Activated CD8-positive, alpha-beta memory T cell treated with anti-CD3 and anti-CD28 coated beads for 24 hours (primary cell): ENCODE measurements at places on chromosomes 2 and 18.

DNA sequence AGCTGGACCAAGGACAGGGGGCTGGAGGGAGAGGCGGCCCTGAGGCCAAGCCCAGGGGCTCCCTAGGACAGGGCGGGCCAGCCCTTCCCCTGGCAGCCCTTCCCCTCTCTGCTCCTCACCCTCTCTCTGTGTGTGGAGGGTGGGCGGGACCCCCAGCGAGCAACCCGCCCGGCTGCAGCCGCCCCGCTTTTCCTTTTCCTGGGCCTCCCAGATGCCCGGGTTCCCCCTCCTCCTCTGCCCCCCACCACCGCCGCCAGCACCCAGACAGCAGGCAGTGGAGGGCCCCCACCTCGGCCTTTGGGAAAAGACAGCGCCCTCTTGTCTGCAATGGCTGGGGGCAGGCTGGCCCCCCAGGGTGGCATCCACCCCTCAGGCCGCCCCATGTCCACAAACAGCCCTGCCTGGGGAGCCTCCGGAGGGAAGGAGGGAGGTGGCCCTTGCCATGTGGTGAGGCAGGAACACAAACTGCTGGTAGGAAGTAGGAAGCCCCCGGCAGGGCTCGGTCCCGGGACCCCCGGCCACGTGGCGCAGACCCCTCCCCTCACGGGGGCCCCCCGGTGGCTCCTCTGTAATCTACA, 135.1 kb upstream of the CTDP1 start:
- peak; percentile 41 for DNase-seq

DNA sequence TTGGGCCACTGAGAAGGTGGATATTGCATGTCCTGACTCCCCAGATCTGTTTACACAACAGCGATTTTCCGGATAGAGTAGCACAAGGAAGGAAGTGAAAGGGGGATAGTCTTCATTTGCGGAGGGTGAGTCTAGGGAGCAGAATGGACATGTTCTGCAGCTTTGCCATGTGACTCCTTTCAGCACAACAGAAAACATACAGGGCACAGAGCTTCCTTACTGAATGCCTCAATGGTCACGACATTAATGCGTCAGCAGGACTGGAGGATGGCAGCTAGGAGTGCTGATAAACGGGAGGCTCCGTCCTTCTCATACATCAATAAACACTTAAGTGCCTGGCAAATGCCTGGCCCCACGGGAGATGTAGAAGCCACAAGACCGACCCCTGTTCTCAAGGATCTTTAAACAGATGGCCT, 163.0 kb downstream of the FAM210A start:
- DNase-seq: no peak

DNA sequence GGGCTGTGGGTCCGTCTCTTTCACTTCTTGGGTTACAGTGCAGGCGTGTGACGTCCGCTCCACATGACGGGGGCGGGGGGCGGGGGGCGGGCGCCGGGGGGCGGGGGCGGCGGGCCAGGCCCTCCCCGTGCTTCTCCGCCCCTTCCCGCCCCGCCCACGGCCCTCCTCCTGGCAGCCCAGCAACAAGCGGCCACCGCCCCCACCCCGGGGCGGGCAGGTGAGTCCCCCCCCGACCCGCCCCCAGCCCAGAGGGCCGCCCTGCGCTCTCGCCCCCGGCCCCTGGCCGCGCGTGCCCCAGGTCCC, 3.6 kb downstream of the ZNF516 start:
- no peak for DNase-seq

- DNase-seq: no peak
Observed at GRCh38 chr2:161745866-161746614, 121.8 kb downstream of the SLC4A10 start.

DNA sequence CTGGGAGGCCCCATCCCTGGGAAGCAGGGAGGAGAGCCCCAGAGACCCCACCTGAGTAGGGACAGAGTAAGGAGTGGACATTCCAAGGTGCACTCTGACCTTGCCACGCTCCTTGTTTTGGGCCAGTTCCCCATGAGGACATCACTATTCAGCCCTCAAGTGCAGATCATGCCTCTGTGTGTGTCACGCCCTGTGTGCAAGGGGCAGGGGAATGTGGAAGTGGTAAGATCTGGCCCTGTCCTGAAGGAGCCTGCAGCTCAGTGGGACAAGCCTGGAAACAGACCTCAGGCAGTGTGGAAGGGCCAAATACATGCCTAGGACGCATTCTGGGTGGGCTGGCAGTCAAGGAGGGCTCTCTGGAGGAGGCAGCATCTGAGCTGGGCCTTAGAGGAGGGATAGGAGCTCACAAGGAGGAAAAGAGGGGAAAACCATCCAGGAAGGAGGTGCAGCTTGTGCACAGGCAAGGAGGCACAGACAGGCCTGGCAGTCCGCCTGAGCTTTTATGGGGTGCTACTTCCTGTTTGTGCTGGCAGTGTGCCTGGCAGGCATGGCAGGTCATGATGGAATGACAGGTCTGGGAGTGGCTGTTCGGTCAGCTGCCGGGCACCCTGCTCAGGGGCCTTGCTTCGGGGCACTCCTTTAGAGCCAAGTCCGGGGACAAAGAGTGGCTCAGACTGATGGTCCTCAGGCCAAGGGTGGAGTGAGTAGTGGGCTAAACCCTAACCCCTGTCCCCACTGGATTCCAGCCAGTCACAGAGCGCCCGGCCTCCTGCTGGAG, 3.3 kb downstream of the KLHL30 start:
- no peak for DNase-seq

GRCh38 chr2:111952871-111953452, 54.6 kb downstream of the MERTK start:
- no peak for DNase-seq

DNA sequence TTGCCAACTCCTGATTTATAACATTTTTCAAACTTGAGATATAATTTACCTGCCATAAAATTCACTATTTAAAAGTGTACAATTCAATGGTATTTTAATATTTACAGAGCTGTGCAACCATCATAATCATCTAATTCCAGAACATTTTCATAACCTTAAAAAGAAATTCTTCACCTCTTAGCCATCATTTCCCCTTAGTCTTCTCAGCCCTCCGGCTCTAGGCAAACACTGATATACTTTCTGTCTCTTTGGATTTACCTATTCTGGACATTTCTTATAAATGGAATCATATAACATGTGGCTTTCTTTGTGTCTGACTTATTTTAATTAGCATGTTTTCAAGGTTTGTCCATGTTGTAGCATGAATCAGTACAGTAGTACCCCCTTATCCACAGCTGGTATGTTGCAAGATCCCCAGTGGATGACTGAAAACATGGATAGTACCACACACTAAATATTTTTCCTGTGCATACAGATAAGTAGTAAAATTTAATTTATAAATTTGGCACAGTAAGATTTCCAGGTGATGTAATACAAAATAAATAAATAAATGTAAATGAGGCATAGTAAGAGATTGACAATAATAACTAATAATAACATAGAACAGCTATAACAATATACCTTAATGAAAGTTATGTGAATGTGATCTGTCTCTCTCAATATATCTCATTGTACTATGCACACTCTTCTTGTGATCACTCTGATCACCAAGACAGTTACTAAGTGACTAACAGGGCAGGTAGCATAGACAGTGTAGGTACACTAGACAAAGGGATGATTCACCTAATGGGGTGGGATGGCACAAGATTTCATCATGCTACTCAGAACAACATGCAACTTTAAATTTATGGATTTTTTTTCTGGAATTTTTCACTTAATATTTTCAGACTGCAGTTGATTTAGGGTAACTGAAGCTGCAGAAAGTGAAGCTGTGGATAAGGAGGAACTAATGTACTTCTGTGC, 73.1 kb downstream of the RAB3GAP1 start:
- no peak for DNase-seq

GRCh38 chr2:240987588-240987987, 10.8 kb upstream of the SNED1 start:
- DNase-seq: no peak
